IMR-90 (cell line): ENCODE measurements at places on chromosomes 2 and 18. TPM values are rescaled to one million over a fixed set of nuclear protein-coding genes. Genes with fewer than 3 reads are reported as not detected.

HJURP gene
- 26.5 and 27.1 TPM in 2 replicates for polyA plus RNA-seq

SRD5A2 gene
- polyA plus RNA-seq, result not detected in 2 replicates

C2orf81 gene
- 0.26 and 0.74 TPM in 2 replicates for polyA plus RNA-seq

TGOLN2 gene
- polyA plus RNA-seq, result 92.3 and 94.2 TPM in 2 replicates

NYAP2 gene
- polyA plus RNA-seq, result not detected in 2 replicates

CTNNA2 gene
- not detected in 2 replicates for polyA plus RNA-seq

- no peaks in the 10 kb centered on the region for H3K36me3 ChIP-seq
- no peak overlapping the region for H3K4me3 ChIP-seq
These were observed 192.9 kb downstream of the INHBB start for GRCh38 chr2:120538691-120539423.

- no peak overlapping the region for H3K4me3 ChIP-seq
- peak; percentile 12 for DNase-seq
- no peaks in the 10 kb centered on the region for H3K4me1 ChIP-seq
- no peak overlapping the region for H3K27ac ChIP-seq
- H3K27me3 ChIP-seq, result no peaks in the 10 kb centered on the region
These were observed 101.9 kb downstream of the FOXI3 start for GRCh38 chr2:88350331-88351248.

DNA sequence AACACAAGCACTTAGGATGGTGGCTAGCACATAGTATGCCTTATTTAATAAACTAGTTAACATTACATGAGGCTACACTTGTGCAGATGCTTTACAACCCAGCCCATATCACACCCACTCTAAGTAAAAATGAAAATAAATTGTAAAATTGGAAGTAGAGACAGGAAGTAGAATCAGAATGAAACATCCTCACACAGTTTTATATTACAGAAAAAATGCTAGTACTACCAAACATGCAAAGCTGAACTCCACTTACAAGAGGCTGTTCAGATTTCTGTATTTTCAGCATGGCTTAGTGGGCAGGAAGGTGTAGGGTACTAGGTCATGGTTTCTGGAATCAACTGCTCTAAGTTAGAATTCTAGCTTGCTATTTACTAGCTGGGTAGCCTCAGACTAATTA is 18.2 kb upstream of the CRIM1 start:
- no peaks in the 10 kb centered on the region for H3K27me3 ChIP-seq
- H3K4me1 ChIP-seq, result peaks cover 10% of the 10 kb centered on the region
- no peak overlapping the region for H3K4me3 ChIP-seq

DNA sequence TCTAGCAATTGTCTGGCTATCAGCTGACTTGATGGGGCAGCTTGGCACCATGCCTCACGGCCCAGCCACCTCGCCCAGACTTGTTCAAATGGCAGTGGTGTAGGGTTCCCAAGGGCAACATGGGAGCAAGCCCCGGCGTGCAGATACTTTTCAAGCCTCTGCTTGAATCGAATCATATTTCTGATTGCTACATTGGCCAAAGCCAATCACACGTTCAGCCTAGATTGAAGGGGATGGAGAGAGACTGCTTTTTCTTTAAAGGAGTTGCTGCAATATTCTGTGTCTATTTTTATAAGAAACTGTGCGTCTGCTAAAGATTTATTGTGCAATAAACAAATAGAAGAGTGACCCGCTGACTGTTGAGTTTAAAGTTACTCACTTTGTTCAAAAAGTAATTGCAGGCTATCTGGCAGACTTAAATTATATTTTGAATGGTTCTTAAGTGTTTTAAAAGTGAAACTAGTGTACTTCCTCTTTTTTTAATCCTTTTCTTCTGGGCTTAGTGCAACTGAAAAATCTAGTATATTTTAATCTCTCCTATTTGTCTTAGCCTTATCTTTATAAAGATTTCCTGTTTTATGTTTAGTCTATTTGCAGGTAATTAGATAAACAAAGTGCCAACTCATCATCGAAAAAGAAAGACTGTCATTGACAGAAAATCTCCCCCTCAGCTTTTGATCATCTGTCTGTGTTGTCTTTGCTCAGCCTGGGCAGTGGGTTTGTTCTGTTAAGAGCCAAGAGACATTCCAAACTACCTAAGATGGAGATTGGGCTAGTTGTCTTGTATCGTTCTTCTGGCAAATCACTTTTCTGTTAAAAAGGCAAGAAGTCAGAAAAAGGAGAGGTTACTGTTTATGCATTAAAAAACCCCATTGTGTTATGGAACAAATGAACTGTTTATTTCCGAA is 156.1 kb downstream of the TPGS2 start:
- peaks cover 17% of the 10 kb centered on the region for H3K4me1 ChIP-seq
- peak overlapping the region; percentile 29; the same call in 1 of the 2 replicates for H3K4me3 ChIP-seq
- no peaks in the 10 kb centered on the region for H3K27me3 ChIP-seq
- peak; percentile 67 for DNase-seq
- H3K36me3 ChIP-seq, result no peaks in the 10 kb centered on the region

GRCh38 chr2:167862782-167863181 is 384.6 kb downstream of the STK39 start:
- H3K4me1 ChIP-seq, result no peaks in the 10 kb centered on the region
- H3K4me3 ChIP-seq, result no peak overlapping the region
- no peaks in the 10 kb centered on the region for H3K36me3 ChIP-seq
- no peaks in the 10 kb centered on the region for H3K27me3 ChIP-seq

- no peaks in the 10 kb centered on the region for H3K36me3 ChIP-seq
- DNase-seq, result peak; percentile 63
- no peaks in the 10 kb centered on the region; the same call in 1 of the 2 replicates for H3K4me1 ChIP-seq
- no peak overlapping the region for H3K27ac ChIP-seq
- no peak overlapping the region for H3K4me3 ChIP-seq
These were observed 158.5 kb upstream of the NOSTRIN start for GRCh38 chr2:168643979-168644378.

DNA sequence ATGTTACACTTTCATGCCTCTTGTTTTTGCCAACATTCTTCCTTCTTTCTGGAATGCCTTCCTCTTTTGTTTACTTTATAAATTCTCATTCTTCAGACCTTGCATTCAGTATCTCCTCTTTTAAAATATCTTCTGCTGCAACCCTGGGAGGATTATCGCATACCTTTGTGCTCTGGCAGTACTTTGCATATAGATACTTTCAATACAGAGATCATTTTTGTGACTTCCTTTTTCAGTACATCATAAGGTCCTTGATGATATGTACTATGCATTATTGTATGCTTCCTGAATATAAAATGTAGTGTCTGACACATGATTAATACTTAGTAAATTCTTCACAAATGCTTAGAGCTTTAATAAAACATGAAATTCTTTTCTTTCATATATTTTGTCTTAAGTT is 538.7 kb downstream of the TRIB2 start:
- H3K4me3 ChIP-seq, result no peak overlapping the region
- no peaks in the 10 kb centered on the region for H3K4me1 ChIP-seq
- no peak for DNase-seq
- no peak overlapping the region for H3K27ac ChIP-seq
- H3K27me3 ChIP-seq, result no peaks in the 10 kb centered on the region
- no peaks in the 10 kb centered on the region for H3K36me3 ChIP-seq

GRCh38 chr2:144530596-144530995 is 10.7 kb upstream of the ZEB2 start:
- H3K4me1 ChIP-seq, result no peaks in the 10 kb centered on the region
- no peak overlapping the region for H3K4me3 ChIP-seq
- H3K27me3 ChIP-seq, result no peaks in the 10 kb centered on the region; the same call in 1 of the 2 replicates

DNA sequence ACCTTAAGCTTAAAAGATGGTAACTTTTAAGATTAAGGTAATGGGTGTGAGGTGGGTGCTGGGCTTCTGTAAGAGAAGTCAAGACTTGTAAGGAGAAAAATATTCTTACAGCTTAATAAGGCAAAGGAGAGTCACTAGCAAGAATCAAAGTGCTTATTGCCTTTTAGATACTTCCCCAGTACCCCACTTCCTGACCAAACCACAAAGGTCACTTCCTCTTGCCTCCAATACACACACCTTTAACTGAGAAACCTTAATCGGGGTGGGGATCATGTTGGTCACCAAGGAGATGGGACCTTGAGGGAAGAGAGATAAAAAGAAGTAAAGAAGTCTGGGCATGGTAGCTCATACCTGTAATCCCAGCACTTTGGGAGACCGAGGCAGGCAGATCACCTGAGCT is 10.6 kb upstream of the ATG16L1 start:
- peaks cover 9% of the 10 kb centered on the region; the same call in 1 of the 2 replicates for H3K27me3 ChIP-seq
- H3K27ac ChIP-seq, result no peak overlapping the region
- no peak overlapping the region for H3K4me3 ChIP-seq
- no peak for DNase-seq
- H3K36me3 ChIP-seq, result no peaks in the 10 kb centered on the region

- no peak overlapping the region for H3K27ac ChIP-seq
- H3K4me1 ChIP-seq, result peaks cover 5% of the 10 kb centered on the region
- DNase-seq, result no peak
- H3K27me3 ChIP-seq, result no peaks in the 10 kb centered on the region
- no peaks in the 10 kb centered on the region for H3K36me3 ChIP-seq
These were observed 64.5 kb downstream of the TMEM131 start for GRCh38 chr2:97931118-97931857.

DNA sequence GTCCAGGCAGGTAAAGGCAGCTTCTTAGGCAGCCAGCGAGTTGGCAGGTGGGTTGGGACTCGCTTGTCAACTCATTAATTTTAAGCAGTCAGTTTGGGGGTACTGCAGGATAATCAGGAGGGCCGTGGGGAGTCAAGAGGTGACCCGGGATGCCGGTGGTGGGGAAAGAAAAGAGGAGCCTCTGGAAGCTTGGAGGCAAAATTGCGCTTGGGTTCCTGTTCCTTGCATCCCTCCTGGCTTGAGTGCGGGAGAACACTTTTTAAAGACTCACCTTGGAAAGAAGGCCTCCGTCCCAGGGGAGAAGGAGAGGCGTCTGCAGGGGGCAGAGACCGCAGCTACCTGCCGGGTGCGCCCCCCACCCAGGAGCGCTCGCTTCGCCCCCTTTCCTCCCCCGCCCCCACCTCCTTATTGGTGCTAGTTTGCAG is at the start of gene KCNJ3:
Gene KCNJ3, plus strand, starts transcription at position 400 of the 425 bp plus-strand sequence. CDS start 81 bp downstream, outside the sequence.
- H3K27ac ChIP-seq, result no peak within 1 kb of the TSS
- no peaks in the 10 kb centered on the region for H3K4me1 ChIP-seq
- DNase-seq, result no peak
- H3K4me3 ChIP-seq, result no peak within 1 kb of the TSS
- H3K27me3 ChIP-seq, result no peaks in the 10 kb centered on the region

DNA sequence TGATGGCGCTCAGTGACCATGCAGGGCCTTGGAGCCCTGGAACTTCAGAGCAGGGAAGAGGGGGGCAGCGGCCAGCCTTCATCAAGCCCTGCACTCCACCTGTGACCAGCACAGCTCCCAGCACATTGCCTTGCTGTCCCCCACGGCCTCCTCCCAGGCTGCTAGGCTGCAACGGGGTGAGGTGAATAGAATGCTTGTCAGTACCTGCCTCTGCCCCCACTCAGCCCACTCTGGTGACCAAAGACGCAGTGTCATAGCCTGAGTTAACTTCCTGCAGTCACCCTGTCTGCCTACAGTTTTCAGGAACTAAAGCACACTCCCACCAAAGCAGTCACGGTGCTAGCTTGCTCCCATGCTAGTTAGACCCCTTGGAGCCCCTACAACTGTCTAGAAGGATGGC is 72.1 kb downstream of the STPG4 start:
- H3K27ac ChIP-seq, result no peak overlapping the region
- H3K4me1 ChIP-seq, result peaks cover 11% of the 10 kb centered on the region
- no peak for DNase-seq
- no peaks in the 10 kb centered on the region for H3K36me3 ChIP-seq
- H3K27me3 ChIP-seq, result no peaks in the 10 kb centered on the region
- H3K4me3 ChIP-seq, result no peak overlapping the region

- no peak overlapping the region for H3K27ac ChIP-seq
- H3K36me3 ChIP-seq, result peaks cover 20% of the 10 kb centered on the region
- DNase-seq, result peak; percentile 59
- no peak overlapping the region for H3K4me3 ChIP-seq
- no peaks in the 10 kb centered on the region for H3K27me3 ChIP-seq
These were observed 107.9 kb upstream of the IL1R2 start for GRCh38 chr2:101883860-101884259.

- no peaks in the 10 kb centered on the region for H3K4me1 ChIP-seq
- no peaks in the 10 kb centered on the region for H3K36me3 ChIP-seq
- DNase-seq, result peak; percentile 59
- H3K4me3 ChIP-seq, result no peak overlapping the region
These were observed 552.9 kb downstream of the TDRD15 start for GRCh38 chr2:21676676-21677075.

DNA sequence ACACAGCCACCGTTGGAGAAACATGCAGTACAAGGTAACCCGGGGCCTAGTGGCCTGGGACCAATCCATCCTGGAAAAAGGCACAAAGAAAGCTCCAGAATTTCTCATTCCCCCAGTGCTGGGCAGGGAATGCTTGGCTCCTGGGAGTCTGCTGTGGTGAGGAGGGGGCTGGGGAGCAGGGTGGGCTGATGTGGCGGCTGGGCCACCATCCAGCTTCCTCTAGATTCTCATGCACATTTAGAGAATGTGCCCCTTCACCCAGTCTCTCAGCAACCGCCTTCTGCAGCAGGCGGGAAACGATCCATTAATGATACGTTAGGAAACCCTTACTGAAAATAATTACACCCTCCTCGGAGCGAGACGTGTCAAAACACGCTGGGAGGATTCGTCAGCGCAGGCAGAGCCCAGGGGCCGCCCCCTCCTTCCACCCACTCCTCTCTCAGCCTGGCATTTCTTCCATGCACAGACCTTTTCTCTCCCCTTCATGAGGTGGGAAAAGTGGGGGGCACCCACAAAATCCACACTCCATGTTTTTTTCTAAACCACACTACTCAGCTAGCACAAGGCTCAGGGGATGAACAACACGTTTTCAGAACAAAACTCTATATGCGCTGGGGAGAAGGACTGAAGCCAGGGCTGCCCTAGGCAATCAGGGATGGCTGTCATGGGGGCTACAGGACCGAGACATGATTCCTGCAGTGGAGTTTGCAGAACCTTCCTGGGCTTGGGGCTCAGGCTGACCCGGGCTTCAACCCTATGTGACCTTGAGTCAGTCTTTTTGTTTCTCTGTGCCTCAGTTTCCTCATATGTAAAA is 56.1 kb upstream of the SMAD7 start:
- no peak for DNase-seq
- no peaks in the 10 kb centered on the region for H3K36me3 ChIP-seq
- no peak overlapping the region for H3K4me3 ChIP-seq
- H3K27me3 ChIP-seq, result no peaks in the 10 kb centered on the region; the same call in 1 of the 2 replicates

DNA sequence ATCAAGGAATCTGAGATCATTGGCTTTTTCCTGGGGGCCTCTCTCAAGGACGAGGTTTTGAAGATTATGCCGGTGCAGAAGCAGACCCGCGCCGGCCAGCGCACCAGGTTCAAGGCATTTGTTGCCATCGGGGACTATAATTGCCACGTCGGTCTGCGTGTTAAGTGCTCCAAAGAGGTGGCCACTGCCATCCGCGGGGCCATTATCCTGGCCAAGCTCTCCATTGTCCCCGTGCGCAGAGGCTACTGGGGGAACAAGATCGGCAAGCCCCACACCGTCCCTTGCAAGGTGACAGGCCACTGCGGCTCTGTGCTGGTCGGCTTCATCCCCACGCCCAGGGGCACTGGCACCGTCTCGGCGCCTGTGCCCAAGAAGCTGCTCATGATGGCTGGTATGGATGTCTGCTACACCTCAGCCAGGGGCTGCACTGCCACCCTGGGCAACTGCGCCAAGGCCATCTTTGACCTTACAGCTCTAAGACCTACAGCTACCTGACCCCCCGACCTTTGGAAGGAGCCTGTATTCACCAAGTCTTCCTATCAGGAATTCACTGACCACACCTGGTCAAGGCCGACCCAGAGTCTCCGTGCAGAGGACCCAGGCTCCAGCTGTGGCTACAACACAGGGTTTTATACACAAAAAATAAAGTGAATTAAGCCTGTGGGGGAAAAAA is 141.8 kb downstream of the SOCS6 start:
- no peaks in the 10 kb centered on the region for H3K36me3 ChIP-seq
- H3K4me1 ChIP-seq, result peaks cover 10% of the 10 kb centered on the region
- no peak for DNase-seq
- H3K4me3 ChIP-seq, result no peak overlapping the region
- H3K27ac ChIP-seq, result peak overlapping the region; percentile 51

- H3K27ac ChIP-seq, result no peak overlapping the region
- H3K4me3 ChIP-seq, result no peak overlapping the region
- peaks cover 47% of the 10 kb centered on the region for H3K27me3 ChIP-seq
- no peaks in the 10 kb centered on the region for H3K4me1 ChIP-seq
- H3K36me3 ChIP-seq, result no peaks in the 10 kb centered on the region
These were observed 10.2 kb downstream of the PROKR1 start for GRCh38 chr2:68653538-68653982.
